ENCODE measurements at places on chromosomes 7 and 10.

GRCh38 chr10:117362313-117362712 is 12.9 kb downstream of the PDZD8 start:
- no peak for DNase-seq

- no peak for DNase-seq
These were observed 135.8 kb upstream of the TMEM72 start for GRCh38 chr10:44775402-44775741.

DNA sequence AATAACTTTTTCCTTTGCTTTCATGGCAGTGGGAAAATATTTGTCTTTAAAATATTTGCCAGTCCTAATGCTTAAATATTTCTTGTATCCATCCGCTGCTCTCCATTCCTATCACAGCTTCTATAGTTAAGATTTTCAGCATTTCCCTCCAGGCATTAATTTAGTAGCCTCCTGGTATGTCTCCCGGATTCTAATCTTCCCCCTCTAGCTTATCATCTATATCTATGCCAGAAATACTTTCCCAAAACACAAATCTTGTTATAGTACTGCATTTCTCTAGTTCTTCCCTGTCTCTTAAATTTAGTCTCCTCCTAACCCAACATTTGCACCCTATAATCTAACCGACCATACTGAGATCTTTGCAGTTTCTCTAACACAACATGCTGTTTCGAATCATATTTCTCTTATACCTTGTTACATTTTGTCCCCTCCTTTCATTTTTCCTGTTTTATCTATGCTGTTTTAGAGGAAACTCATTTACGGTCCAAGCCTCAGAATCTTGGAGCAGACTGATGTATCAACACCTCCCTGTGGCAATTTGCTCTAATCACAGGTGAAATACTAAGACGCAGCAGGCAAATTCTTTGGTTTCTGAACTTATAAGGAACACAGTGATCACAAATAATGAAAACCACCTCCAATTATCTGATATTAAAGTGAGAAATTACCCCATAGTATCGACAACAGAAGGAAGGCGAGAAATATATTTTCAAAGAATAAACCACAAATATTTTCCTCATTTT is 10.3 kb downstream of the CNTNAP2 start:
- no peak for DNase-seq

- DNase-seq: no peak
These were observed 278.9 kb downstream of the HPSE2 start for GRCh38 chr10:98956576-98957260.

- DNase-seq: no peak
These were observed 96.4 kb downstream of the CALD1 start for GRCh38 chr7:134875867-134876266.

DNA sequence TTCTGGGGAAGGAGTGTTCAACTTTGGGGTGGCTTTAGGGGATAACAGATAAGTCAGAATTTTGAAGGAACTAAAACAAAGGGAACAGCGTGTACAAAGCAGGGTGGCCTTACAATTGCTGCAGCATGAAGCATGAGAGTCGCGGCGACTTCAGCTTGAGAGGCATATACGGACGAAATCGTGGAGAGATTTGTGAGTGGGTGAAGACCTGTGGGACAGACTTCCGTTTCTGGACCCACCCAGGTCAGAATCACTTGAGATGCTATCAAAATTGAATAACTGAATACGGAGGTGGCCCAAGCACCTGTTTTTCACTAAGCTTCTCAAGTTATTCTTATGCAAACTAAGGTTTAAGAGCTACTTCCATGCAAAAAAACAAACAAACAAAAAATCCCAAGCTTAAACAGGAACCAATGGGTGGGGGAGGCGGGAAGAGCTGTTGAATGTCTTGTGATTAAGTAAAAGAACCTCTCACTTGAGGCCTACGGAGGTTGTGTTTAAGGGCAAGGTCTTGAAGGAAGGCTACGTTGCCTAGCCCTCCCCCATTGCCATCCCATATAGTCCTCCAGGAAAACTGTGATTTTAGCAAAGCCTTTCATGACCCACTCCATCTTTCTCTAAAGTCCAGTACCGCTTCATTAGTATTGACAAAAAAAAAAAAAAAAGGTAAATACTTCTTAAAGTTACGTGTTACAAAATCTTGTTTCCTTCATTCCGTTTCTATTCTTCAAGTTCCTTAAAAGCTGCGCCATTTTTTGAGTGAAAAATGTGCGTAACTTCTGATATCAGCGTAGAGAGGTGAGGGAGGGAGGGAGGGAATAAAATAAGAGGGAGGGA is 1.3 kb upstream of the TRIM24 start:
- no peak for DNase-seq

DNA sequence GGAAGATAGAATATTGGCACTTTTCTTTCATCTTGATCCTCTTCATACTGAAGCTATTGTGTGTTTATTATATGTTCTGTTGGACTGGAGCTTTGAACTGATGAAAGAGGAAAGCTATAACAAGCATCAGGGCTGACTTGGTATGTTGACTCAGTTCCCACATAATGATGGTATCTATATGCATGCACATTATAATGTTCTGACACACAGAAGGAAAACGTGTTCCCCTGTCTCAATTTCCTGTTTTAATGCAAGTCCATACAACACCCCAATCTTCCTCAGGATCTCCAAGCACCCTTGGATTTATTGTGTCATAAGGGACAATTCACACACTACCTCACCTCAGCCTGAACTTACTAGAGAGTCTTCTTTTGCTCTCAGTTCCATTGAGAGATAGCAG is 8.3 kb upstream of the WASL start:
- no peak for DNase-seq

DNA sequence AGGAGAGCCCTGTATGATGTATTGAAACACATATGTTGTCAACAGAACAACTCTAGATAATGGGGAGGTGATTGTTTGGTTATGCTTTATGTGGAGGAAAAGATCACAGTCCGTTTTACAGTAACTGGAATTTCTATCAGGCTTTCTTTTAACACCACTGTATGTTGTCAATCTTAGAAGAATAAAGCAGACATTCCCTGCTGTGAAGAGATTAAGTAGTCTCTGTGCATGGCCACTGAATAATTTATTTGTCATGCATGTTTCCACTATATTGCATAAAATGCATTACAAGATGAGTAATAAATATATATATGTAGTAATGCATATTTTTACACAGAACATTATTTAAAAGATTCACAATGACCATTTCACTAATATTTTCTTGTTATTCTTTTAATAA is 440.0 kb downstream of the ANKRD7 start:
- DNase-seq: no peak

DNA sequence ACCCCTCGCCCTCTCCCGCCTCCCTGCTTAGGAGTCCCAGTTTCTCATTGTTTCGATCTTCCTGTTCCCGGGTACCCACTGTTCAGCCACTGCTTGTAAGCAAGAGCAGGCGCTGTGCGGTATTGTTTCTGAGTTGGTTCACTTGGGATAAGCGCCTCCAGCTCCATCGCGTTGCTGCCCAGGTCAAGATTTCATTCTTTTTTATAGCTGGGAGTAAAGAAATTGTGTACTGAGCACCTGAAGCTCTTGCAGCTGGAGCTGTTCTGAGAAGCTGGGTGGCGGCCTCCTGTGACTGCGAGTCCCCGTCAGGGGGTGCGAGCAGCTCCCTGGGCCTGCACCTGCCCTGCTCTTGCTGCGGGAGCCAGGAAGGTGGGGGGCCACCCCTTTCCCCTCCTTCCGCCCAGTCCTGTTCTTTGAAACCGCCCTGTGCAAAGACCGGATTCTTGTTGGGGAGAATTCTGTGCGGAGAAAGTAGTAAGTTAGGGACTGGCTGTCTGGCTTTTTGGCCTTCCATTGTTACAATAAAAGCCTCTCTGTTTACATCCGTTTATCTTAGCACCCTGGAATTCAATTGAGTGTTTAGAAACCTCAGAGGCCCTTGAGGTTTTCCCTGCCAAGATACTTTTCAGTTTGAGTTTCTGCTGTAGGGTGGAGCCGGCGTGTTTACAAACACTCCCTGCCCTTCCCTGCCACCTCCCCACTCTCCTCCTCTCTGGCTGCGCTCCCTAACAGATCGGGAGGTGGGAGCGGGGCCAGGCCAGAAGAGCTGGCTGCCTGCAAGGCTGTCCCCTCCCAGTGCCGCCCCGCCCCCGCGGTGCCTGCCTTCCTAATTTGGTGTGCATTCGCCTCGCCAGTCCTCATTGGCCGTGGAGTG is 30.8 kb upstream of the AP5Z1 start:
- DNase-seq: peak; percentile 64

DNA sequence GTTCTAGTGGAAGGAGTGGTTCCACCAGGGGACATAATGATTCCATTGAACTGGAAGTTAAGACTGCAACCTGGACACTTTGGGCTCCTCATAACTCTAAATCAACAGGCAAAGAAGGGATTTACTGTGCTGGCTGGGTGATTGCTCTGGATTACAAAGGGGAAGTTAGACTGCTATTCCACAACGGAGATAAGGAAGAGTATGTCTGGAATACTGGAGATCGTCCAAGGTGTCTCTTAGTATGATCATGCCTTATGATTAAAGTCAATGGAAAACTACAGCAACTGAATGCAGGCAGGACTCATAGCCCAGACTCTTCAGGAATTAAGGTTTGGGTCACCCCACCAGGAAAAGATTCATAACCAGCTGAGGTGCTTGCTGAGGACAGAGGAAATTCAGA is 310.6 kb upstream of the MGMT start:
- DNase-seq: no peak

DNA sequence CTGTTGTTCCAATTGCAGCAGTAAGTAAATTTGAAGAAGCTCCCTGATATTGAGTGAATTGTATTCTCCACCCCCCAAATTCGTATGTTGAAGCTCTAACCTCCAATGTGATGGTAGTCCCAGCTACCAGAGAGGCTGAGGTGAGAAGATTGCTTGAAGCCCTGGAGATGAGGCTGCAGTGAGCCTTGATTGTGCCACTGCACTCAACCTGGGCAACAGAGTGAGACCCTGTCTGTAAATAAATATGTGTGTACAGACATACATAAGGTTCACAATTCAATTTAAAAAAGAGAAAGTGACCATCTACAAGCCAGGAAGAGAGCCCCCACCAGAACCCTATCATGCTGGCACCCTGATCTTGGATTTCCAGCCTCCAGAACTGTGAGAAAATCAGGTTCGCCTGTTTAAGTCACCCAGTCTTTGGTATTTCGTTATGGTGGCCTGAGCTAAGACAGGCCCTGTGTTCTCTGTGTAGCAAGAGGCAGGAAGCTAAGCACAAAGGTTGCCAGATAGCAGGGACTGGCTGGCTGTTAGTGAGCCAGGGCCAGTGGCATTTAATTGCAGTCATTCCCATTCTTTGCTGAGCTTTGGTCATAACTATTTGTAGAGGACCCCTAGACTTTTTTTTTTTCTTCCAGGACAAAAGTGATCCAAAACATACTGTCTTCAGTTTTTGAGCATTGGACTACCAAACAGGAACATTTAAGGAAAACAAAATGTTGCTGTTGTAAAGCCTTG is 45.6 kb downstream of the AUTS2 start:
- DNase-seq: no peak

DNA sequence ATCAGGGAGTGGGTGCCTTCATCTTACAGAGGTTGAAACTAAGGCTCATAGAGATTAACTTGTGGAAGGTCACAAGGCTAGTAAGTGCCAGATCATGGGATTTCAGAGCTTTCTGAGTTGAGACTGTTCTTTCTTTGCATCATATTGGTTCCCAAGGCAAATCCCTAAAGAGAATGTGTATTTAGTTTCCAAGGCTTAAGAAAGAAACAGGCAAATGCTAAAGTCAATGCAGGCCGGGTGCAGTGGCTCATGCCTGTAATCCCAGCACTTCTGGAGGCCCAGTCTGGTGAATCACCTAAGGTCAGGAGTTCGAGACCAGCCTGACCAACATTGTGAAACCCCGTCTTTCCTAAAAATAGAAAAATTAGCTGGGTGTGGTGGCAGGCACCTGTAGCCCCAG is 19.8 kb downstream of the CDK1 start:
- DNase-seq: no peak

DNA sequence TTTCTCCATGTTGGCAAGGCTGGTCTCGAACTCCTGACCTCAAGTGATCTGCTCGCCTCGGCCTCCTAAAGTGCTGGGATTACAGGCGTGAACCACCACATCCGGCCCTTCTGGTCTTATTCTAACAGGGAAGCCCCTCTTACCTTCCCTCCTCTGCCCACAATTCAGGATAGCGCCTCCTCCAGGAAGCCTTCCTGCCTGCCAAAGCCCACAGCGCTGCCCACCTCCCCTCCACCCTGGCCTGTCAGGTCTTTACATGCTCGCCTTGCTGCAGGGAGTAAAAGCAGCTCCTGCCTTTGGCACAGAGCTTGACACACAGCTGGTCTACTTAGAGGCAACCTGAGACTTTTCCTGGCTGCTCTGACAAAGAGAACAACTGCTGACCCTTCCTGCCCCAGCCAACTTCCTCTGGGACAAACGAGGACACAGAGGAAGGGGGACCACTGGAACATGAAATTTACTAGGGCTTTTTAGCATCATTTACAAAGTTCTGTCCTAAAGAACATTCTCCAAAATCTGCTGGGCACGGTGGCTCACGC is 13.2 kb downstream of the MLXIPL start:
- DNase-seq: no peak

- DNase-seq: no peak
These were observed 287.6 kb downstream of the BMPER start for GRCh38 chr7:34192906-34193305.

- DNase-seq: no peak
These were observed 400.0 kb downstream of the PHF14 start for GRCh38 chr7:11373546-11374142.

GRCh38 chr10:3887885-3888476 is 103.0 kb upstream of the KLF6 start:
- DNase-seq: peak; percentile 70

- no peak for DNase-seq
These were observed 32.4 kb upstream of the CCDC7 start for GRCh38 chr10:32413513-32413912.

- DNase-seq: no peak
These were observed 12.4 kb downstream of the BCAP29 start for GRCh38 chr7:107592361-107593024.

DNA sequence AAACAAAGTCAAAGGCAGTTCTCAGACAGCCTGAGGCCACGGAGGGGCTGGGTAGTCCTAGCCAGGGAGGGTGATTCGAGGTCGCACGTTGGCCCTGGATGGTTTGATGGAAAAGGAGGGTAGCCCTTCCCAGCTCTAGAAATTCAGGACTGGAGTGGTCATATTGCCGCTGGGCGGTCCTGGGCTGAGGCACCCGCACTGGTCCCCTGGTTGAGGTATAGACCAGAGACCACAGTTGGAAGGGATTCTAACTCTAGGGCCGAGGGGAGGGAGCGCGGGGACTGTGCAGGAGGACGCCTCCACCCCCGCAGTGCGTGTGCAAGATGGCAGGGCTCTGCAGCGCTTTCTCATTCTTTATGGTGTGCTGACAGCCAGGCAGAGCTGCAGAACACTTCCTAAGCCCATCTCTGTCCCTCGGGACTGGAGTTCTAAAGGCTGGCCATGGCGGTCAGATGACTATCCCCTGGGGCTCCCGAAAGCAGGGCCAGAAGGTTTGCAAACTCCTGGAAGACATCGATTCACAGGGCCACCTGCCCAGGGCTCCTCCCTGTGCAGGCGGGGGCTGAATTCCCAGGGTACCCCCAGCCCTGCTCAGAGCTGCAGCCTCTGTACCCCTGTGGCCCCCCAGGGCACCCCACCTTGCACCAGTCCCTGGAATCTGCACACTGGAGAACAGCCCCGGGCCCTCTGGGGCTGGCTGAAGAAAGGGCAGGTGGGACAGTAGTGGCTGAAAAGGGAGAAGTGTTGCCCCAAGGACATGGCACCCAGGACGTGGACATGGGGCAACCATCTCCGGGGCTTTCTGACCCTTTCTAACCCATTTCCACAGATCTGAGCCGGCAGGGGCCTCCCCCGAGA is 51.0 kb upstream of the ELN start:
- DNase-seq: no peak

All from T-helper 9 cell (primary cell).